NCI-H1436 treated with DMSO at 0.1 percent for 48 hours (cell line): ENCODE measurements at places on chromosomes 6 and 20.

GRCh38 chr20:59403962-59404314 is 103.5 kb downstream of the EDN3 start:
- no peak for DNase-seq

GRCh38 chr20:19880256-19881079 is 122.4 kb downstream of the RIN2 start:
- DNase-seq, result no peak

DNA sequence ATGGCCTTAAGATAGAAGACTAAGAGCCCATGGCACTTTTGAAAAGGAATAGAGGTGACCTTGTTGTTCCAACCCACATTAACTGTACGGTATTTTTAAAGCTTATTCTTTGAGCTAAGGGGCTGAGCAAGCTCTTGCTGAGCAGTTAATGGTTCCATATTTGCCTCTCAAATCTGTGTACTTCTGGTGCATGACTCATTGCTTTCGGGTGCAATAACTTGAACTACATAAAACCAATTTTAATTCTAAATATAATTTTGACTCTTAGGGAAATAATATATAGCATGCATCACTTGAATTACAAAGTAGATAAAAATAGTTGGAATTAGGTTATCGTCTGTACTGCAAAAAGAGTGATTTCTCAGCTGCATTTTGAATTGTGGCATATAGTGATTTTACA is 348.1 kb upstream of the CITED2 start:
- DNase-seq, result peak; percentile 27

GRCh38 chr6:44453146-44453545 is 65.6 kb downstream of the CDC5L start:
- DNase-seq, result no peak

- DNase-seq, result no peak
These were observed 29.9 kb upstream of the PREP start for GRCh38 chr6:105432797-105433196.

- no peak for DNase-seq
These were observed 39.4 kb upstream of the PLEKHG1 start for GRCh38 chr6:150560004-150560883.

GRCh38 chr6:40990301-40990700 is 48.7 kb downstream of the UNC5CL start:
- no peak for DNase-seq

- DNase-seq, result no peak
These were observed 62.9 kb upstream of the KCNG1 start for GRCh38 chr20:51085769-51086168.

DNA sequence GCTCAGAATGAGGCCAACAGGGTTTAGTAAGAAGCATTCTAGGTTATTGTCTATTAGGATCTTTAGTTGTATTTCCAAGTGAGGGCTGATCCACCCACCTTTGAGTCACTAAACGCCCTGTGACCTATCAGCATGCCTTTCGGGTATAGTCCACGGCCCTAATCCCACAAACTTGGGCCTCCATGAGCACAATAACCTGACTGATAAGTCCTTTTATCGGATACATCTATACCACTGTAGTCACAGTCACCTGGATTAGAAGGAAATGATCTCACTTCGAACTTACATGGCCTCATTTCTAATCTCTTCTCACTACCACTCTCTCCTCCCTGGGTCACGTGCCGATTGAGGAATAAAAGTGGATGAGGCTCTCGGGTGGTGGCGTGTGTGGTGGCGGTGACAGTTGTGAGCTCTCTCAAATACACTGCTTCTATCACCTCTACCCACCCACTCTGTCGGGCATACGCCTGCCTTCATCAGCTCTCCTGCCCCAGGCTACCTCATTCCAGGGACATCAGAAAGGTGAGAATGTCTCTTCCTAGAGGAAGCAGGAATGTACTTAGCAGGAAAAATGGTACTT is 65.2 kb downstream of the TRAM2 start:
- DNase-seq, result no peak

- no peak for DNase-seq
These were observed 29.9 kb downstream of the FRK start for GRCh38 chr6:116030770-116031169.

- no peak for DNase-seq
These were observed 88.6 kb downstream of the BFSP1 start for GRCh38 chr20:17442588-17442987.

- no peak for DNase-seq
These were observed 521.6 kb downstream of the CD83 start for GRCh38 chr6:14638906-14639761.

GRCh38 chr20:17662333-17663039 is 19.6 kb downstream of the RRBP1 start:
- DNase-seq, result no peak

GRCh38 chr20:25246182-25246999 is 1.5 kb upstream of the PYGB start:
- no peak for DNase-seq

GRCh38 chr6:90151576-90152422 is 144.8 kb downstream of the BACH2 start:
- DNase-seq, result no peak

DNA sequence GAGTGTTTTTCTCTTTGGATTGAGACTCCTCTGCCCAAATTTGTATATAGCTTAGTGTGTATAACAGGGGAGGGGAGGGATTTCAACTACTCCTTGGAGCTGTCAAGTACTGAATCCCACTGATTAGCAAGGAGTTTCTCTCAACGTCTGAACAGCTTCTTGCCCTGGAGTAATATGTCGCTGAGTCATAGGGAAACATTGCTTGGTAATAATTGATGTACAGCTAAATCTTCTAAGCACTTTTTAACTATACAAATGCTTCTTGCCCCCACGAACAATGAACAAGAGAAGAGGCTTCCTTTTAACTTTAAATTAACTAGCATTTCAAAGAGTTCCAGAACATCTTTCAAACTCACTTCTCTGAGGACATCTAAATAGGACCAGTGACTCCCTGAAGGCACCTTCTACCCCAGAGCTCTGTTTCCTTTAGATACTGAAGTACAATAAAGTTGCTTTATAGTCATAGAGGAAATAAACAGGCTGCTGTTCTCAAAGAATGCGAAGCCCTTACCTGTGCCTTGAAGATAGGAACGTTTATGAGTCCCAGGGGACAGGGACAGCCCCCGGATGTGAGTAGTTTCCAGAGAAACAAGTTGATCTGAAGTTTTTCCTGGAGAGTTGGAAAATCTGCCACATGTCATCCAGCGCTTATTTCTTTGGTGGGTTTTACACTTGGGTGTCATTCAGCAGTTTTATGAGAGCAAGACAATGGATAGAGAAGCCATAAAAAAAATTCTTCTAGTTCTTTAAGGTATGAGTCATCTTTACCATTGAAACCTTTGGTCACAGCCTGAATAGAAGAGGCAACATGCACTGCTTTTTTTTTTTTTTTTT is 462.5 kb upstream of the BTBD3 start:
- DNase-seq, result no peak

GRCh38 chr6:154824076-154824475 is 90.9 kb downstream of the SCAF8 start:
- DNase-seq, result no peak

- DNase-seq, result no peak
These were observed 19.1 kb upstream of the CHMP4B start for GRCh38 chr20:33791959-33792597.

GRCh38 chr6:128993166-128993565 is 110.2 kb downstream of the LAMA2 start:
- no peak for DNase-seq

DNA sequence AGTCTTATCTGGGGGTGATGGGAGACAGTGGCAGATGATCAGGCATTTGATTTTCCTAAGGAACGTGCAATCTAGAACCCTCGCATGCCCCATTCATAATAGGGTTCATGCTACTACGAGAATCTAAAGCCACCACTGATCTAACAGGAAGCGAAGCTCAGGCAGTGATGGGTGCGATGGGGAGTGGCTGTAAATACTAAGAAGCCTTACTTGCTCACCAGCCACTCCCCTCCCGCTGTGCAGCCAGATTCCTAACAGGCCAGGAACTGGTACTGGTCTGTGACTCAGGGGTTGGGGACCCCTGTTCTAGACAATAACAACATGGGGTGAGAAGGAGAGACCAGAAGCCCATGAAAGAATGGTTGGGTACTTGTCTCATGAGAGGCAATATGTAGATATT is 4.5 kb downstream of the TREML4 start:
- no peak for DNase-seq

GRCh38 chr6:21208081-21208795 is 385.3 kb upstream of the SOX4 start:
- no peak for DNase-seq

DNA sequence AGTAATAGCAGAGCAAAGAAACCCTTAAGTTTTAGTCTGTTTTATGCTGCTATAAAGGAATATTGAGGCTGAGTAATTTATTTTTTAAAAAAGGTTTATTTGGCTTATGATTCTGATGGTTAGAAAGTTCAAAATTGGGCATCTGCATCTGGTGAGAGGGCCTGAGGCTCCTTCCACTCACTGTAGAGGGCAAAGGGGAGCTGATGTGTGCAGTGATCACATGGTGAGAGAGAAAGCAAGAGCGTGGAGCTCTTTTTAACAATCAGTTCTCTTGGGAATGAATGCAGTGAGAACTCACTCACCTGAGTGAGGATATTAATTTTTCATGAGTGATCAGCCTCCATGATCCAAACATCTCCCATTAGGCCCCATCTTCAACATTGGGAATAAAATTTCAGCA is 36.4 kb upstream of the SAMD3 start:
- no peak for DNase-seq

- no peak for DNase-seq
These were observed 62.5 kb downstream of the PYGB start for GRCh38 chr20:25310268-25310920.

DNA sequence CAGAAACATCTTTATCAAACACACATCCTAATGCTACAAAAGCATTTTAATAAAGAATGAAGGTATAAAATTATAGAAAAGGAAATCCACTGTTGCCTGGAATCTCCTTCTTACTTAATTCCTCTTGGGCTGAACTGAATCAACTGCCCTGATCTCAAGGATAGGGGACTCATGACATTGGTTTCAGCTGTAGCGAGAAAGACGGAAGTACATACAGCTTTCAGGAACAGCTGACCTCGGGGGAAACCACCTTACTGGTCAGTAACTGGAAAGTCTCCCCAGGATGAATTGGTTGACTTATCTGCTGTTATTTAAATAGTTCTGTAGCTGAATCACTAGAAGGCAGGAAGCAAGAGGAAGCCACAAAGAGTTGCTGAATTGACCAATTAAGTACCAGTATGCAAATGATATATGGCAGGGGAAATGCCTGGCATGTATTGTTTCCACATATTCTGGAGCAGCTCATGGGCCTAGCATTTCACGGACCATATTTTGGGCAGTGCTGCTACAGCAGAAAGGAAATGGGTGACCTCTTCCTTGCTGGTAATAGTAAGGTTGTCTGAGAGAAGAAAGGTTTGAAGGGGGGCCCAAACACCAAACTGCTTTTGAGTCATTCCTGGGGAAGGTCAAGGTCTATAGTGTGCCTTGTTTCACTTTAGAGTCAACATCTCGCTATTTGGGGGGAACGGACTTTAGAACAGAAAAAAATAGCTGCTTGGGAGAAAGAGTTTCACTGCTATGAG is 43.7 kb upstream of the MAP7 start:
- no peak for DNase-seq

- no peak for DNase-seq
These were observed 34.8 kb downstream of the PSMG4 start for GRCh38 chr6:3293271-3294155.

DNA sequence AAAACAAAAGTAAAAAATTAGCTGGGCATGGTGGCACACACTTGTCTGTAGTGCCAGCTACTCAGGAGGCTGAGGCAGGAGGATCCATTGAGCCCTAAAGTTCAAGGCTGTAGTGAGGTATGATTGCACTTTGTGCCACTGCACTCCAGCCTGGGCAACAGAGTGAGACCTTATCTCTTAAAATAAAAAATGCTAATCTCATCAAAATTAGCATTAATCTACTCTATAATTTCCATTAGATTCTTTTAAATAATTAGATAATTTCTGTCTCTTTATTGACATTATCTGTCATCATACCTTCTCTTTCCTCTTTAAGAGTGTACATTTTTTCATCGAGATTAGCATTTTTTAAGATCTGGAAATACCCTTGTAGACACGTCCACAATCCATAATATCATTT is 48.0 kb downstream of the PHACTR3 start:
- no peak for DNase-seq

DNA sequence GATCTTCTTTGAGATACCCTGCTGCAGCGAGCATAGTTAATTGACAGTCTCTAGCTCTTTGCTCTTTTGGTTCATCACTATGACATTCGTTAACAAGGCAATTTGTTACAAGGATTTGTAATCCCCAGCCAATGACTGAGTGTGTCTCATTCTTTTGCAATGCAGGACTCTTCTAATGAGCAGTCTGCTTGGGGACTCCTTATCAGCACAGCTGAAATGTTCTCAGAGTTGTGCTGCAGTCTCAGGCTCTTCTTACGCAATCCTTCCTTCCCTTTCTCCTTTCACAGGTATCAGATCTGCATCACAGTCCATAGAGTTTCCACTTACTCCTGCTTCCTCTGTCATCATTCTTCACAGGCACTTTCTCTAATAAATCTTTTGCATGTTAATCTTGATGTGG is 161.2 kb upstream of the OGFRL1 start:
- DNase-seq, result no peak

DNA sequence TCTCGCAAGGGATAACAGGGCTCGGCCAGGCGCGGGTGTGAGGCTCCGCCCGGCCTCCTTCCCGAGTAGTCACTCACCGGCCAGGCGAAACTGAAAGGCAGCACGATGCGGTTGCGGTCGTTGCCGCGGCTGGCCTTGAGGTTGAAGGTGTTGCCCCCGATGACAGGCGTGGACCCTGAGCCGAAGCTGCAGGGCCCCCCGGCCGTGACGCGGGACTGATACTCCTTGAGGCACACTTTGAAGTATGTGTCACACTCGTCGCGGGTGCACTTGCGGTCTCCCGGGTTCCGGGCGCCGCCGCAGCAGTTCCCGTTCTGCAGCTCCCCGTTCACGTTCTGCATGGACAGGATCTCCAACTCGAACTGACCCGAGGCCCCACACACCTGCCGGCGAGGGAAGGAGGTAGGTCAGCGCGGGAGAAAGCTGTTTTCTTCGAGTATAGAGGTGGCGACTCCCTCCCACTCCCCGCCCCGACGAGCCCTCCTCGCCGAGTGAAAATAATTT is 1.1 kb downstream of the JAG1 start:
- no peak for DNase-seq

GRCh38 chr20:62328684-62329388 is 26.0 kb downstream of the ADRM1 start:
- no peak for DNase-seq

DNA sequence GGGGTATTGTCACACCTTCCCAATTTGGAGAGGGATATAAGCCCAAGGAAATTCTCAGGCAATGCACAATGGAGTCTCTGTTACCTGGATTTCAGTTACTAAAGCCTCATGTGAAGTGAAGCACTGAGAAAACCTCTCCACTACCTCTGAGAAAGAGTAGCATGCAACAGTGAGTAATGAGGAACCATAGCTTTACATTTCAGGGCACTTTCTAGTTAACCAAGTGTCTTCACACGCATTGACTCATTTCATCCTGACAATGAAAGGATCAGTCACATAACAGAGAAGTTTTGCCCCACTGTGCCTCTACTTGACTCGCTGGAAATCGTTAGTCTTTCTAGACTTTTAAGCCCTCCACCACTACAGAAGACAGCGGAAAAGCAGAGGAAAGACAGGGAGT is 86.2 kb upstream of the ARID1B start:
- no peak for DNase-seq

- no peak for DNase-seq
These were observed 46.9 kb downstream of the SOD2 start for GRCh38 chr6:159646116-159646515.

GRCh38 chr20:57803508-57804005 is 93.7 kb upstream of the PMEPA1 start:
- DNase-seq, result no peak

GRCh38 chr6:136952714-136953260 is 30.7 kb downstream of the SLC35D3 start:
- no peak for DNase-seq
